Muscle of leg (tissue), 16 donors: ENCODE measurements at places on chromosomes 1 and 21. TPM values are rescaled to one million over a fixed set of nuclear protein-coding genes. Genes with fewer than 3 reads are reported as not detected.

GRCh38 chr21:45255381-45256020 lies 32.2 kb downstream of the POFUT2 start:
- no peak for DNase-seq

The BRDT gene
- not detected for polyA plus RNA-seq

DNA sequence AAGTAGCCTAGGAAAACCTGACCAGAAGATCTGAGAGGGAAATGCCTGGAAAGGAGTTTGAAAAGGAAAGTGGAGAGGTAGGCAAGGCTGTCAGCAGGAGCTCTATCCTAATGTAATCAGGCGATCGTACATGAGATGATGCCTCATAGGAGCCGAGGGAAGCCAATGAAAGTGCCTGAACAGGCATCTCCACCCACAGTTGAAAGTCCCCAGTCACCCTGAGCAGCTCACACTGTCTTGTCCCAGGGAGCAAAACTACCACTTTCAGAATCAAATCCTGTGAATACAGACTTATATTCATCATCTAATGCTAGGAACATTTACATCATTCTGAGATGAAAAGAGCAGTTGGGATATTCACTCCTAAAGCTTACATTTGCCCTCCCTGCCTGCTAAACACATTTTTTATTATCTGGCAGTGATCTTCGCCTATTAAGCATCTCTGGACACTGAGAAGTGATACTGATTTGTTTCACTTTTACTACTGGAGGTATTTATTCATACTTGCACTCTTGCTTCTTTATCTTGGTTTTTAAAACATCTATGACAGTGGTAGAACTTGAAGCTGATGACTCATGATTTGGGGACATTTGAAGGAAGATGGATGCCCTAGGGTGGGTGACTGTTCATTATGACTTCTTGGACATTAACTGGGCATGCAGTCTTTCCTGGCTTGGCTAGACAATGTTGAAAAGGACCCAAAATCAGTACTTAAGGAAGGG lies 221.6 kb downstream of the SEC16B start:
- DNase-seq: no peak

DNA sequence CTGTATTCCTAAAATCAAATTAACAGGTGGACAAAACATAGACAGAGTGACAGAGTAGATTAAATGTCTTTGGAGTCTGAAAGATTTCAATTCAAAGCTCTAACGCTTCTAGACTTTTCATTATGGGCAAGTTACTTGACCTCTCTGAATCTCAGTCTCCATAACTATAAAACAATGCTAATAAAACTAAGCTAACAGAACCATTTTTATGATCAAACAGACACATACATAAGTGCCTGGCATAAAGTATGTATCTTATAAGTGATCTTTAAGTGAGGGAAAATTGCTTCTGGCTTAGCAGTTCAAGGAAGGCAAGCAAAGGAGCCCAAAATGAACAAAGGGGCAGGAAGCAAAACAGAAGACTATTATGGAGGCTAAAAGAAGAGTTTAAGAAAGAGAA lies 216.8 kb upstream of the TNR start:
- no peak for DNase-seq

The GJA9 gene
- not detected for polyA plus RNA-seq

DNA sequence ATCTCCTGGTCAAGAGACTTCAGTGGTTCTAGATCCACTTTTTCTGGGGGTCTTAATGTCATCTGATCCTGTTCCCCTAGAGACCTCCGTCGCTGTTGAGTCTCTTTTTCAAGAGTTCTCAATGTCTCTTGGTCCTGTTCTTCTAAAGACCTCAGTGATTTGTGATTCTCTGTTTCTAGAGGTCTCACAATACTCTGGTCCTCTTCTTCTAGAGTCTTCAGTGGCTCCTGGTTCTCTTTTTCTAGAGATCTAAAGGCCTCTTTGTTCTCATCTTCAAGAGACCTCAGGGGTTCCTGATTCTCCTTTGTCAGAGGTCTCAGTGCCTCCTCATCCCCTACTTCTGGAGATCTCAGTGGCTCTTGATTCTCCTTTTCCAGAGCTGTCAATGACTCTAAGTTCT lies 5.4 kb downstream of the NES start:
- DNase-seq: no peak

GRCh38 chr1:16677552-16678431 lies 11.0 kb upstream of the RNU1-3 start:
- no peak for DNase-seq

The CYP4Z1 gene
- 0.15 TPM for polyA plus RNA-seq

- DNase-seq: peak; percentile 54
These were observed 4.0 kb downstream of the S100A16 start for GRCh38 chr1:153608742-153609584.

The IL6R gene
- 5.0 TPM for polyA plus RNA-seq

The CD48 gene
- 1.6 TPM for polyA plus RNA-seq

The MAP3K21 gene
- polyA plus RNA-seq: 0.28 TPM

GRCh38 chr1:143643148-143643885 lies 328.5 kb downstream of the FAM72C start:
- DNase-seq: no peak

The RNF223 gene
- 0.09 TPM for polyA plus RNA-seq

GRCh38 chr1:22287946-22288520 lies 145.1 kb upstream of the WNT4 start:
- DNase-seq: no peak

DNA sequence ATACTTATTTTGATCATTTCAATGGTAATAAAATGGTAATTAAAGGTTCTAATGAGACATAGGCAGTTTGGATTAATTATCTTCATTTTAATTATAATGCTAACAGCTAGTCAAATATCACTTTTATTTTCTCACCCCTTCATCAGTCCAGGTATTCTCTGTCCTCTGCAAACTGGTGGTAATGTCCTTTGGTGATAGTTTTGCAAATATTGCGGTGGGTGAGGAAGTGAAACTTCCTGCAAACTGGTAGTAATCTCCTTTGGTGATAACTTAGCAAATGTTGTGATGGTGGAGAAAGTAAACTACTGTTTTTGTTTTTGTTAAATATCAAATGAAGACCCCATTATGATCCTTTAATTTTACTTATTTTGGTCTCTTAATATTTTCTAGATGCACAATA lies 209.0 kb downstream of the AMY1C start:
- DNase-seq: no peak

DNA sequence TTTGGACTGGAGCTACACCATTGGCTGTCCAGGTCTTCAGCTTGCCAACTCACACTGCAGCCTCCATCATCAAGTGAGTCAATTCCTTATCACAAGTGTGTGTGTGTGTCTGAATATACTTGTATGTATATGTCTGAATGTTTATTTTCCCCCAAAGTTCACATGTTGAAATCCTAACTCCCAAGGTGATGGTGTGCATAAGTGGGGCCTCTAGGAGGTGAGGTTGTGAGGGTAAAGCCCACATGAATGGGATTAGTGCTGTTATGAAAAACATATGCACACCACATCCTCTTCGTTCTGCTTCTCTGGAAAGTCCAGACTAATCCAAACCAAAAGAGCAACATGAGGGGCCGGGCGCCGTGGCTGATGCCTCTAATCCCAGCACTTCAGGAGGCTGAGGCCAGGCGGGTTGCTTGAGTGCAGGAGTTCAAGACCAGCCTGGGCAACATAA lies 48.7 kb upstream of the LBR start:
- no peak for DNase-seq

DNA sequence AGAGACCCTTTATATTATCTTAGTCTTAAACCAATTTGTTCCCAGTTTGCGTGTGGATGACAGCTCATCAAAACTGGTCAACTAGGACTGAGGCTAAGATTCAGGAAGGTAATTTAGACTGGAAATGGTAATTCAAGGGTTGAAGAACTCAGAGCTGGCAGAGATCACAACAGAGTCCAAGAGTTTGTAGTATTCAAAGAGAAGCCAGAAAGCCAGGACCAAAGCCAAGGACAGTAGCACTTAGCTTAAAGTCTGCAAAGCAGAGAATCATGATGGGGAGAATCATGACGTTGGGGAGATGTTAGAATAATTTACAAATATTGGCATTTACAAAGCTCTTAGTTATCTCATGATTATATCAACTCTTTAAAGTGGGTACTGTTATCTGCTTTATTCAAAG lies 32.6 kb downstream of the RNF11 start:
- peak; percentile 41 for DNase-seq

The CNIH3 gene
- polyA plus RNA-seq: 3.3 TPM

The LMOD1 gene
- 40.0 TPM for polyA plus RNA-seq

The TMEM222 gene
- polyA plus RNA-seq: 25.6 TPM

- no peak for DNase-seq
These were observed 5.9 kb downstream of the IGSF8 start for GRCh38 chr1:160092366-160093068.

The OR2W3 gene
- polyA plus RNA-seq: 1.3 TPM

The MINDY1 gene
- polyA plus RNA-seq: 15.8 TPM

- DNase-seq: no peak
These were observed 41.7 kb downstream of the DIP2A start for GRCh38 chr21:46500224-46500861.

The CRYBG2 gene
- 0.20 TPM for polyA plus RNA-seq

DNA sequence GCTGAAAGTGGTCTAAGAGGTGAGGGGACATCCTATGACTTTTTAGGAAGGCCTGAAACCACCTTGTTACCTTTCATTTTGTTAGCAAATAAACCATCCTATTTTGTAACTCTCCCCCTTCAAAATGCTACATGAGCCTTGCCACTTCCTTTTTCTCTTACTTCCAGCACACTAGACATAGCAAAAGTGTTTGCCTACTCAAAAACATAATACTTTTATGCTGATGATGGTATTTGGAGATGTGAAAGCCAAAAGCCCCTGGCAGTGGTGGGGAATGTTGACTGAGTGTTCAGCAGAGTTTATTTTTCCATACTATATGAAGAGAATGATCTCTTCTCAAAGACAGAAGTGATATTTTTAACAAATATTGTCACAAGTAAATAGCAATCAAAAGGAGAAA lies 134.2 kb downstream of the EDEM3 start:
- peak; percentile 56 for DNase-seq

The BEST4 gene
- 0.37 TPM for polyA plus RNA-seq
